ENCODE measurements at places on chromosomes 4 and X.

GRCh38 chr4:79917246-79917645 is 155.8 kb downstream of the ANTXR2 start:
- peak; percentile 68 for DNase-seq

DNA sequence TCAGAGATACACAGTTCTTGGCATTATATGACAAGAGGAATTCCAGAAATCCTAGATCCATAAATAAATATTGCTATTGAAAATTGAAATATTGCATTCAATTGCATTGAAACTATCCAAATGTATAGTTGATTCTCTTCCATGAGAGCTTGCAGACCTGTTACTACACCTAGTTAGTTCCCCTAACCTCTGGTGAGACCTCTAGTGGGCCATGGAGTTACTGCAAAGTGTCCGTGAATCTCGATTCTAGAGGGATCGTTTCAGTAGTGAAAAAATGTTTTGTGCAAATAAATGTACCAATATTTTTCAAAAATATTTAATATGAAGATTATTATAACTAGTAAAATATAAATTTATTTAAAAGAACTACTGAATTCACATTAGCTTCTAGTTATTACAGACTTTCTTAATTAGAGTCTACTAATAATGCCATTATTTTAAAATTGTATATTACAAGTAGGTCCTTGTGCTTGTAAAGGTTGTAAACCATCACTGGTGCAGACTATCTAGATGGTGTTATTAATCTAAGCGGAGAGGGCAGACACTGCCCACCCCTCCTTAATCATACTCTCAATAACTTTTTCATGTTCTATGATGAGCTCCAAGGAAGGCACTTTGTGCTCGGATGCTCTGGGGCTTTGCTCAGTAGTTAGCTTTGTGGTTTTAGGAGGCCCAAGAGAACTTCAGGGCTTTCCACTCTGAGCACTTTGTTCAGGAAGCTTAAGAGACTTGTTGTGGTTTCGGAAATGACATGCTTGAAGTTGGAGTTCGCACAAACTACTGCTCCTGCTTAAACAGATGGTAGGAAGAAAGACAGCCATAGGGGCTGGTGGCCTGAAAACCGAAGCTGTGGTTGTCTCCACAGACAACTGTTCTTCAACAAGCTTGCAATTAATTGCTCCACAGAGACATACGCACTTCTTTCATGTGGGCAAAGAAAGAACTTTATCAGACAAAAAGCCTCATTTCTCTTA is 42.8 kb downstream of the IL21 start:
- peak; percentile 80 for DNase-seq

DNA sequence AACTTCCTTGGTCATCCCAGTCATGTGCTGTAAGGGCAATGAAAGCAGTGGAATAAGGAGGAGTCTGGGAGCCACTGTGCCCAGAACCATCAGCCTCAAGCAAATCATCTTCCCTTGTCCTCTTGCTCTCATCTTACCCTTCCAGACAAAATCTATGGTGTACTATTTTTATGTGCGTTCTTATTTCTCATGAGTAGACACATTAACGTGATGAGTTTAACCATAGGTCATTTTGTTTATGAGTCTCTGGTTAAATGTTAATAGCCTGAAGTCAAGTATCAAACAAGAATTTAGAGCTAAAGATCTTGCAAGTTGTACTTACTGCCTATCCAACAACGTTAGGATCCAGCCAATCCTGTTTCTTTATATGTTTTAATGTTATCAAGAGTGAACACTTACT is 495.3 kb downstream of the SPRY1 start:
- DNase-seq = no peak

DNA sequence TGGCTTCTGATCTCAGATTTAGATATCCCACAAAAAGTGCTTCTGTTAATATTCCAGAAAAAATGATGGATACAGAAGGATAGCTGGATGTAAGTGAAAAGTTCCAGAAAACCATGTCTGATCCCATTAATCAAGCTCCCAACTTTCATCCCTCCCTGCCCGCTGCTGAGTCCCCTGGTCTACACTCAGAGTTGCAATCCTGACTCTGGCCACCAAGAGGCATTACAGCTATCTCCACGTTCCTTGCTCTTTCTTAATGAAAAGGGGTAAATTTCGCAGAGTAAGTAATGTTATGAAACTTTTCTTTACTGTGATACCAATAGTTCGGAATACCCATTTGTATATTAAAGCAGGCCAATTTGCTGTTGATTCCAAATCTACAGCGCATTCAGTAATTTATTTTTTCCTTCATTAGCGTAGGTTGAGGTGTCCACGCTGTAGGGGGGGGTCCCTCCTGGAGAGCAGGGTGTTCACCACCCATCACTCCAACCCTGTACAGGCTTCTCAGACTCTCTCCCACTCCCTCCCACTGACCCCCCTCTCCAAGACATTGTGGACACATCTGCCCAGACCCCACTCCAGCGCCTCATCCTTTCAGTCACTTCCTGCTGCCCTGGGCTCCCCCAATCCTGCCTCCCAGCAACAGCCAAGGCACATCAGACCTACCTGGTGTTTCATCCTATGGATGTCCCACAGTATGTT is 55.1 kb downstream of the RAB40A start:
- DNase-seq = peak; percentile 31

- no peak for DNase-seq
Observed at GRCh38 chr4:5052204-5052702, 973 bp downstream of the STK32B start.

- DNase-seq = peak; percentile 31
Observed at GRCh38 chrX:56564164-56564885, 898 bp downstream of the UBQLN2 start.

DNA sequence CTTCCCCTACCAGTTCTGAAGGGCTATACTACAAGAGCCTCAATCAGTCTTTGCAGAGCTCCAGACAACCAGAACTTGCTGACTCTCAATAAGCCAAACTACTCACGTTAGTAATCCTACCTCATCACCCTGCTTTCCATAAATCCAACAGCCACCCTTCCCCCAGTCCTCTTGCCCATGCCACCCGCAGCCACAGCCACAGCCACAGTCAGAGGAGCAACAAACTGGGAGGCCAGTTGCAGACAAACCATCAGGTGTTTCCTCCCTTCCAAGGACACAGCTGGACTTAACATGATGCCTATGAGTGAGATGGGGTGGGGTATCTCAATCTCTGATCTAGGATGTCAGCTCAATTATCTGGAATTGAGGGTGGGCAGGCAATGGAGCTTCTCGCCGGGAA is 1.0 kb downstream of the GABRA3 start:
- no peak for DNase-seq

GRCh38 chrX:108044554-108045256 is at the start of gene VSIG1:
Gene VSIG1 (plus strand): TSS chrX:108045065. CDS start chrX:108045131, 66 bp downstream.
- no peak for DNase-seq

- no peak for DNase-seq
Observed at GRCh38 chrX:81120258-81120935, 81.3 kb downstream of the HMGN5 start.

GRCh38 chr4:94640151-94640550 is 117.6 kb upstream of the BMPR1B start:
- DNase-seq = no peak

- no peak for DNase-seq
Observed at GRCh38 chr4:109703664-109704361, 568 bp upstream of the CASP6 start.

- DNase-seq = no peak
Observed at GRCh38 chr4:127055357-127055756, 577.4 kb upstream of the INTU start.

DNA sequence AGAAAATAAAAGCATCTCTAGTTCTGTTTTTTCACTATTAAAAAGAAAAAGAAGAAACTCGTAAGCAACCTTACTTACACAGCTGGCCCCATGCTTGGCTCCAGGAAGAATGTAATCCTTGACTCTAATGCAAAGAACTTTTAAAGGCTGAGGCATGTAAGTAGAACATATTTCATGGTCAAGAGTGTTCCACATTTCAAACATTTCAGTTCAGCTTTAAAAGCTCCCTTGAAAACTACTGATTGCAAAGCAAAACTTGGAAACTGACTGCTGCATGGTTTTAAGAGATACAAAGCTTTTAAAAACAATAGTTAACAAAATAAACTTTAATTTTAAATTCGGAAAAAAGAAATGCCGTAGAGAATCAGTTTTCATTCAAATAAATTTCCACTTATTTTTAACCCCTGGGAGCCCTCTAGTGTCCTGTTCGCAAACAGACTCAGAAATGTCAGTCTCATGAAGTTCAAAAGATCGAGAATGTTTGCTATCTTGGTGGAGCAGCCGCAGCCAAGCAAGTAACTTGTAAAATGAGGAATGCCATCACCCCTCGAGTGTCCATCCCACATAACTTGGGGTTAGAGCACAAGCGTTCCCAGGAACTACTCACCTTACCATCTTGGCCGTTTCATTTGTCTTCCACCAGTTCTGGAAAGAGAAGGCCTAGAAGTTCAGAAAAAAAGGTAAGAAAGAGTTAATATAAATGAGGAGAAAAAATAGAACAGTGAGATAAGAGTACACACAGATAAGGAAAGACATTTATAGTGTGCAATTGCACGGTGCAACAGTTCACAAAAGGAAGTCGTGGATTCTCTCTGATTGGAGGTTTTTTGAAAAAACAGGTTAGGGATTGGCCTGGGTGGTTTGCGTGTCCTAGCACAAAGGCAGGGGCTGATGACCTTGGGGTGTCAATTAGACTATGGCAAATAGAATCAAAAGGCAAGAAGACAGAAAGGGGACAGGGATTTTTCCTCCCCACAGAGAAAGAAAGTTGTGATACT is at the start of gene GASK1B:
GASK1B (minus strand) TSS at position 765 of the 998 bp plus-strand sequence. CDS start 1,650 bp downstream, outside the sequence.
- DNase-seq = peak; percentile 22

GRCh38 chr4:188439641-188440311 is 300.5 kb downstream of the TRIML1 start:
- no peak for DNase-seq

GRCh38 chr4:3128058-3128457 is 53.6 kb downstream of the HTT start:
- DNase-seq = no peak

DNA sequence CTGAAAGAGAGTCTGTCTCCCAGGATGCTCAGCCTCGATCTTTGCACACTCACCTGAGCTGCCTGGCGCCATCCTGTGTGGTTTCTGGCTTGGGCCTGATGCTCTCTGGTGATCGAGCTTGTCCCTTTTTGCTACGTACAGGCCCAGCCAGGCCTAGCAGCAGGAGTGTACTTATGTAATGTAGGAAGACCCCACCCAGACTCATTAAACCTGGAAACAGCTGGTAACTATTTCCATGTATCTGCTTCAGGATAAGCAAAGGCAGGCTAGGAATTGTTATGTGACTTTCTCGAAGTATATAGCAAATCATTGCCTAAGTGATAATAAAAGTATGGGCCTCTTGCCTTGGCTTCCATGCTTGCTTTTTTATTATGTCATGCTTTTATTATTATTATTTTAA is 18.6 kb upstream of the ARSJ start:
- DNase-seq = no peak

GRCh38 chr4:14336656-14337055 is 665.6 kb upstream of the CPEB2 start:
- no peak for DNase-seq

DNA sequence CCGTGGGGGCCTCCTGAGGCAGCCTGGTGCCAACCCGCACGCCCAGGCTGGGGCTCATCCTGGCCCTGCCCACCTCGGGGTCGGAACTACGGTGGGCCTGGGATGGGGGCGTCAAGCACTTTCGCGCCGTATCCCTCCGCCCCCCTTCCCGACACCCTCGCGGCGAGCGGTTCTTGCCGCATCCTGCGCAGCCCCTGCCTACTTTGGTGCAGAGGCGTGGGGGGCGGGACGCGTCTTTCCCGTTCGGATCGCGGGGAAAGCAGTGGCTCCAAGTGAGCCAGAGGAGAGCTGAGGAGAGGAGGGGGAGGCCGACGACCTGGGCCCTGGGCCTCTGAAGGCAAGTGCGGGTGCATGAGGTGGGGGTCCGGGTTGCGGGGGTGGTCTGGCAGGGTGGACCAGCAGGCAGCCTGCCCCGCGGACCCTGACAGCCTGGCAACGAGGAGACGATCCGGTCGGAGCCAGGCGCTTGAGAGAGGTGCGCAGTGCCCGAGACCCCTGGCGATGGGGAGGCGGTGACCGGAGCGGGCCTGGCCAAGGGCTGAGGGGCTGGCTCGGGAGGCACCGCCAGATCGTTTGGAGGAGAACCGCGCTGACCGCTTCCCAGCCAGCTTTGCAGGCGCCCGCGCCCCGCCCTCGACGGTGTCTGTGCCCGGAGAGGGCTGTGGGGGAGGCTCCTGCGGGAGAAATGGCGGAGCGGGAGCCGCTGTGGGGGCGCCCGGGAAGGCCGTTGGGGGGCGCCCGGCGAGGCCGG is at the start of gene GPRASP2:
GPRASP2 (plus strand) TSS at position 233 of the 751 bp plus-strand sequence. CDS start 2,422 bp downstream, outside the sequence.
- no peak for DNase-seq

GRCh38 chrX:117972711-117973109 is 143.9 kb downstream of the KLHL13 start:
- no peak for DNase-seq

- DNase-seq = no peak
Observed at GRCh38 chr4:39505581-39505980, 21.7 kb downstream of the UGDH start.

- DNase-seq = no peak
Observed at GRCh38 chrX:10496345-10496965, 123.9 kb downstream of the MID1 start.

- no peak for DNase-seq
Observed at GRCh38 chrX:49947781-49948180, 25.4 kb downstream of the CLCN5 start.

GRCh38 chr4:148376151-148376550 is 66.1 kb downstream of the NR3C2 start:
- no peak for DNase-seq

DNA sequence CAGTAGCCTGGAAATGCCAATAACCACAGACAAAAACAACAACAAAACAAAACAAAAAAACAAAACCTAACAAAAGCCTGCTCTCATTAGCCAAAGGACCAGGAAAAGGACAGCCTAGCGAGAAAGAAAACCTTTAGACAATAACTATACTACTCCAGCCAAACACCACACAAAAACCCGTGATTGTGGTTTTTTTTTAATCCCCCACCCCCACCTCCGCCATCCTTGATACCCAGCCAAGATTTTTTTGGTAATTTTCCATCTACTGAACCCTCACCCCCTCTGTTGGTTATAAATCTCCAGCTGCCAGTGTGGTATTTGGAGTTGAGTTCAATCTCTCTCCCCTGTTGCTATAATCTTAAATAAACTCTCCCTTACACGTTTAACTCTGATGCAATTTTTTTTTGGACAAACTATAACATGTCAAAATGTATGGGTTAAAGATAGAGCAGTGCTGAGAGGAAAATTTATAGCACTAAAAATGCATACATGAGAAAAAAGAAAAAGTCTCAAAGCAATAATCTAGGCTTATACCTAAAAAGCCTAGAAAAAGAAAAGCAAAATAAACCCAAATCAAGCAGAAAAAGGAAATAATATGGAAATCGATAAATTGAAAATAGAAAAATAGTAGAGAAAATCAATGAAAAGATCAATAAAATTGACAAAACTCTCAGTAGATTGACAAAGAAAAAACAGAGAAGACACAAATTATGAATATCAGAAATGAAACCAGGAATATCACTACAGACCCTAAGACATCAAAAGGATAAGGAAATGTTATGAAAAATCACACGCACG is 83.7 kb downstream of the NAT8L start:
- no peak for DNase-seq

DNA sequence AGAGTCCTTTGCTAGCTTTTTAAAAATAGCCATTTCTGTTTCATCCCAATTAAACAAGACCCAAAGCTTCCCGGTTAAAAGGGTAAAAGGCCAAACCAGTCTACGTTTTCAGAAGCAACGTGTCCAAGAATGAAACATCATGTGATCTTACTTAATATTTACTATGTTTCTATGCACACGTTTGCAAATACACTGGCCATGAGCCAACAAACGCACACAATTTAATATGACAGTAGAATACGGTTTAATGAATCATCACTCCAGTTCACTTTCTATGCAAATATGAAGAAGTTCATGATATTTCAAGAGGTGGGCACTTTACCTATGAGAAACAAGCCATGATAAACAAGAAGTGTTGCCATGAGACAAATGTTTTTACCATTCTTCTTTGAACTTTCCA is 4.3 kb downstream of the NR0B1 start:
- no peak for DNase-seq

Data from activated CD8-positive, alpha-beta T cell treated with anti-CD3 and anti-CD28 coated beads, Interleukin-2, amount 10 ng/mL, durations not matched to agents 7 days and 5 days (primary cell).